Stimulated activated CD4-positive, alpha-beta T cell treated with anti-CD3 and anti-CD28 coated beads, TNF-alpha, amount 100 ng/mL, for 48 hours (primary cell): ENCODE measurements at places on chromosomes 4 and X.

DNA sequence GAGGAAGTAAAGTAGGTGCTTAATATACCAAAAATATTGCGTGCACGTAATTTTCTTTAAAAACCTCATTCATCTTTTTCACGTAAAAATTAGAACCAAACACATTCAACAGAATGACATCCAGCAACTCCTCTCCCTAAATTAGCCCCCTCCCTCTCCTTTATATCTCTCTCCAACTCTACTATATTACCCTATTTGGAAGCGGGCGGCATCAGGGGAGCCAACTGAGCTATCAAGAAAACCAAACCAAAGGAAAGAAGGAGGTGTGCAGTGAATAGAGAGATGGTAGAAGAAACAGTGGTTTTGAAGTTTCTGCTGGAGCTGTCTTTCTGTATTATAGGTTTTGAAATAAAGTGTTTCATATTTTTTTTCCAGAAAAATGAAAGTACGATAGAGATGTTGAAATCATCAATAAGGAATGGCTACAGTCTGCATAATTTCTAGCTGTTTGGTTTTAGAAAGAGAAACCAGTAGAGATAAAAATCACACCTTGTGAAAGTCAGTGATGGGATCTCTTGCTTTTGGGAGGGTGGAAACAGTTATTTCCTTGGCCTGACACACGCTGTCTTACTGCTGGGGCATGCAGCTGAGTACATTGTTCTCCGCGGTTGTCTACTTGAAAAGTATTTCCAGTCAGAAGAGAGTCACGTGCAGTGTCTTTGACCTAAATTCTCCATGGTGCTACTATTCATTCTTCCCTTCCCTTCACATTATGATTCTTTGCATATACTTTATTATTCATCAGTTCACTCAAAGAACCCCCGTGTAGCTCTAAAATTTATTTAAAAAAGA lies 94.1 kb upstream of the WDR17 start:
- no peak for DNase-seq

- DNase-seq, result no peak
These were observed 49.6 kb downstream of the CASP3 start for GRCh38 chr4:184599492-184600135.

GRCh38 chr4:189660722-189661360 lies 279.8 kb upstream of the FRG1 start:
- no peak for DNase-seq

DNA sequence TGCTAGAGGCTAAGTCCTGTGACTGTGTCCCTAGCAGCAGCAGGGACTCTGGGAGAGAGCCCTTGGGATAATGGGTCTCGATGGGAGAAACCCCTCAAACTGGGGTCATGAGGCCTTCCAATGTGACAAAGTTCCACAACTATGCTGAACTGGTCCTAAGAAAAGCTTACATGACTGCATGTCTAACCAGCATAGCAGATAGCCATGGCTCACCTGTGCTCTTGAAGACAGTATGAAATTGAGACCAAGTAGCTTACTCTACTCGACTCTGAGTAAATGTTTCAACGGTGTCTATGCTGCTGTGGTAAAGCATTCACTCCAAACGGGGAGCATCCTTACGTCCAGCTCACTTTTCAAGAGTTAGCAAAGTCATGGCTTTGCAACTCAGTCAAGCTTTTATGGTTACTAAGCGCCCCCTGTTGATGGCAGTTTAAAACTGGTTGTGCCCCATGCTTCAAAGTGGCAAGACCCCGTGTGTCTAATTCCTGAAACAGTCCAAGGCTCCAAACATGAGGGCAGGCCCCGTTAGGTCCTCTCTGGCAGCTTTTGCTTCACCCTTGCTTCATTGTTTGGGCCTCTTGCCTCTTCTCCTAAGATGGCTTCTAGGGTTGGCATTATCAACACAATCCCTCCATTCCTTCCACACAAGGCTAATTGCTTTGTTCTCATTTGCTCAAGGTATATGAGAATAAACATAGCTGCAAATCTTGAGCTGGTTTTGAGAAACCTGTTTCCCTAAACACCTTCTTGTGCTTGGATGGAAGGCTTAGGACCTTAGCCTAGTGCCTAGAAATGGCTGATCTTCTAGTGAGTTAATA lies 46.6 kb downstream of the CCNG2 start:
- DNase-seq, result peak; percentile 26
